B cell (primary cell): ENCODE measurements at places on chromosomes 16 and 17. TPM values are rescaled to one million over a fixed set of nuclear protein-coding genes. Genes with fewer than 3 reads are reported as not detected.

DNA sequence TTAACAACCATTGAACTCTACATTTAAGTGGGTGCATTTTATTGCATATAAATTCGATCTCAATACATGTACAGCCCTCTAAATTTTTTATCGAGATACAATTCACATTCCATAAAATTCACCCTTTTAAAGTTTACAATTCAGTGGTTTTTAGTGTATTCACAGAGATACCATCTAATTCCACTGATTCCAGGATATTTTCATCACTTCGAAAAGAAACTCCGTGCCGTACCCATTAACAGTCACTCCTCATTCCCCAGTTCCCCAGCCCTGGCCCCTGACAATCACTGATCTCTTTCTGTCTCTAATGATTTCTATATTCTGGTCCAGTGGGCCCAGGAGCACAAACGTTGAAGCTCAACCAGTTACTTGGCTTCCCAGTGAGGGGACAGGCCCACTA, 61.4 kb downstream of the CYB5B start:
- DNase-seq = no peak
- no peak overlapping the region for H3K4me3 ChIP-seq

The CA5A gene
- total RNA-seq = 0.27 TPM in 1 of 2 replicates, not detected in the other

GRCh38 chr16:15897834-15898254, 9.4 kb upstream of the CEP20 start:
- no peak for DNase-seq
- H3K4me1 ChIP-seq = peaks cover 5% of the 10 kb centered on the region
- no peaks in the 10 kb centered on the region for H3K36me3 ChIP-seq
- H3K27me3 ChIP-seq = no peaks in the 10 kb centered on the region
- no peak overlapping the region for H3K27ac ChIP-seq

- DNase-seq = no peak
- H3K36me3 ChIP-seq = no peaks in the 10 kb centered on the region
- no peaks in the 10 kb centered on the region for H3K4me1 ChIP-seq
- no peak overlapping the region for H3K27ac ChIP-seq
- H3K27me3 ChIP-seq = no peaks in the 10 kb centered on the region
These were observed 96.8 kb downstream of the PGS1 start for GRCh38 chr17:78475211-78475610.

DNA sequence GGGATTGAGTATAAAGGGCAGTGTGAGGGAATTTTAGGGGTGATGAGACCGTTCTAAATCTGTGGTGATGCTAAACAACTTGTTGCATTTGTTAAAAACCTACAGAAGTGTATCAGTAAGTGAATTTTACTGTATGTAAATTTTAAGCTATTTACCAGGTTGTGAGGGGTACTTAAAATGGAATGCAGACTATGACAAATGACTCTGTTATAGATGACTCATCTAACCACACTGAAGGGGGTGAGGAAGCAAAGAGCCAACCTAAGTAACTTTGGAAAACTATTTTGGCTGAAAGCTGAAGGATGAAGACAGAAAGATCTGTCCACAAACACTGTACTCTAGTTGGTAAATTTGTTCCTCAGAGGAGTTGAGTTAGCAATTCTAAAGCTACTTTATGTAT, 5.3 kb upstream of the MKS1 start:
- peaks cover 3% of the 10 kb centered on the region for H3K27me3 ChIP-seq
- DNase-seq = no peak
- peaks cover 10% of the 10 kb centered on the region for H3K4me1 ChIP-seq
- H3K27ac ChIP-seq = no peak overlapping the region
- H3K4me3 ChIP-seq = no peak overlapping the region

DNA sequence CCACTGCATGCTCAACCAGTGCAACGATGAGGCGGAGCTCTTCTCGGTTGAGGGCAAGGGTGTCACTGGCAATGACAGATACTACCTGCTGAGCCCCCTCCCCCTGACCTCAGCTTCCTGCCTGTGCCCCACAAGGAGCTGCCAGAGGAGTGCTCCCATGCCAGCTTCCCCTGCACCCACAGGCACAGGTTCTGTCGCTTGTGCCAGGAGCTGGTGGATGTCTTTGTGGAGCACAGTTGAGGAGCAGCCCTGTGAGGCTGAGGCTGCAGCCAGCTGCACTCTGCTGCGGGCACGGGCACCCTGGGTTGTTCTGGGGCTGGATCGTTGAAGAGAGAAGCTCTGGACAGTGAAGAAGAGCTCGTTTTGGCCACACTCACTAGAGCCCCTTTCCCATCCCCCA, 165.3 kb upstream of the ZNF267 start:
- no peak for DNase-seq
- no peak overlapping the region for H3K27ac ChIP-seq
- H3K36me3 ChIP-seq = peaks cover 60% of the 10 kb centered on the region
- no peaks in the 10 kb centered on the region for H3K27me3 ChIP-seq

The RBFOX1 gene
- not detected in 2 replicates for total RNA-seq
